ENCODE measurements at places on chromosomes 4 and X. TPM values are rescaled to one million over a fixed set of nuclear protein-coding genes. Genes with fewer than 3 reads are reported as not detected.

Gene ENOPH1
- total RNA-seq: 29.6 TPM

Gene NSUN7
- total RNA-seq: 0.27 TPM

Gene CD38
- total RNA-seq: 8.4 TPM

Gene PNMA6A
- total RNA-seq: 4.8 TPM

Gene BEX1
- not detected for total RNA-seq

Gene ERVMER34-1
- total RNA-seq: 1.2 TPM

Gene GASK1B
- 0.63 TPM for total RNA-seq

Gene SRPX
- total RNA-seq: 6.9 TPM

Gene XPNPEP2
- total RNA-seq: not detected

Gene GAGE1
- total RNA-seq: not detected

Gene NPNT
- total RNA-seq: 0.19 TPM

Gene NAP1L3
- total RNA-seq: 0.37 TPM

Gene SHISA3
- not detected for total RNA-seq

Gene CLGN
- total RNA-seq: 5.2 TPM

Gene VCX3A
- not detected for total RNA-seq

Gene ZBTB33
- 12.1 TPM for total RNA-seq

Gene GPR119
- total RNA-seq: not detected

Gene LGI2
- total RNA-seq: 0.43 TPM

Gene GAGE12D
- not detected for total RNA-seq

Gene ALB
- not detected for total RNA-seq

Gene PCDH10
- 0.09 TPM for total RNA-seq

Data from A549 treated with DMSO at 1 μM for 4 hours (cell line).